Left renal cortex interstitium (tissue), 4 donors: ENCODE measurements at places on chromosomes 2 and 18. TPM values are rescaled to one million over a fixed set of nuclear protein-coding genes. Genes with fewer than 3 reads are reported as not detected.

Gene SPP2
- not detected for polyA plus RNA-seq

Gene PAX3
- polyA plus RNA-seq, result 0.31 TPM

Gene POMC
- 5.0 TPM for polyA plus RNA-seq

Gene REEP1
- polyA plus RNA-seq, result 2.5 TPM

Gene ADGRF3
- polyA plus RNA-seq, result 3.6 TPM

Gene INHA
- polyA plus RNA-seq, result 0.73 TPM

Gene TMEM198
- 5.0 TPM for polyA plus RNA-seq

Gene SERPINB11
- polyA plus RNA-seq, result not detected

Gene ATP6V1B1
- 74.9 TPM for polyA plus RNA-seq

Gene TMEM169
- polyA plus RNA-seq, result 14.8 TPM

Gene ALKAL2
- 5.3 TPM for polyA plus RNA-seq
